ENCODE measurements at places on chromosomes 2 and 18. TPM values are rescaled to one million over a fixed set of nuclear protein-coding genes. Genes with fewer than 3 reads are reported as not detected.

DNA sequence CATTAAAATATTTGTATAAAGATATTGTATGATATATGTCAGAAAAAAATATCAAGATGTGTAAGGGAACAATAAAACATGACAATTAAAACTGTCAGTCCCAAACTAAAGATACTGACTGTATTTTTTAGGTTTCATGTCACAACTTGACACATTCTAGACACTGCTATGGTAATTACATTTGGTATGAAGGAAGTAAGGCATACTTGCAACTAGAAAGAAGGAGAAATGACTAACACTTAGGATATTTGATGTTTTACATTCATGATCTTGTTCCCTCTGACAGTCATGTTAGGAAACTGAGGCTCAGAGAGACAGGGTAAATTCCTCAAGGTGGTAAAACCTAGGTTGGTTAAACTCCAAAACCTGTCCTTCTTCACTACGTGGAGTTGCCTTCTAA is 68.3 kb downstream of the TMEFF2 start:
- no peak for DNase-seq

- DNase-seq = no peak
Measured at GRCh38 chr2:200406379-200406778, 99.9 kb downstream of the SPATS2L start.

SPDYA gene
- total RNA-seq = 0.87 TPM

GRCh38 chr18:63141778-63142176 is 177.8 kb downstream of the BCL2 start:
- DNase-seq = no peak

- DNase-seq = no peak
Measured at GRCh38 chr2:219175486-219175885, 1.2 kb downstream of the CNPPD1 start.

- DNase-seq = no peak
Measured at GRCh38 chr2:107358362-107358761, 468.3 kb upstream of the RGPD4 start.

TPGS2 gene
- total RNA-seq = 98.7 TPM

LIMS2 gene
- 8.9 TPM for total RNA-seq

DNA sequence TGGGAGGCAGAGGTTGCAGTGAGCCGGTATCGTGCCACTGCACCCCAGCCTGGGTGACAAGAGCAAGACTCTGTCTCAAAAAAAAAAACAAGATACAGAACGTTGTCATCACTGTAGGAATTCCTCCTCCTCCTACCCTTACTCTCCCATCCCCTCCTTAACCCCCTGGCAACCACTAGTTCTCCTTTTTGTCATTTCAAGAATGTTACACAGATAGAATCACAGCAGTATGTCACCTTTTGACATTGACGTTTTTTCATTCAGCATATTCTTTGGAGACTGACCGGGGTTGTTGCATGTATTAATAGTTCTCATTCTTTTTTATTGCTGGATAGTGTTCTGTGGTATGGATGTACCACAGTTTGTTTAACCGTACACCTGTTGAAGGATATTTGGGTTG is 32.4 kb downstream of the TTLL4 start:
- DNase-seq = no peak

DNA sequence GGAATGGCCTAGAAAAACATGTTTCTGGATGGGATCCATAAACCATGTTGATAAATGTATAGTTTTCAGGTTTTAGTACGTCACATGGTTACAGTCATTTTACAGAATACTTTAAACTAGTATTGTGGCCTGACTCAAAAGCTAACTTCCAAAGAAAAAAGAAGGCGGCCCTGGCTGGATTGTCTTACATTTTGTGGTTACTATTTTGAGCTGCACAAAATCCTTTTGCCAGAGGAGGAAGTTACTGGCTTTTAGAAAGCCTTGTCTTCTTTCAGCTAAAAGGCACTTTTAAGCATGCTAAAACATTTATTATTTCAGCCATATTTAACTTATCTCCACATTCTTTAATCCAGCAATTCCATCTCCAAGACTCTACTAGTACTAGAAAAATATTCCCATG is 227.9 kb downstream of the CDH2 start:
- no peak for DNase-seq

- DNase-seq = no peak
Measured at GRCh38 chr2:127415593-127416505, 2.4 kb upstream of the PROC start.

STAT4 gene
- 0.05 TPM for total RNA-seq

DNA sequence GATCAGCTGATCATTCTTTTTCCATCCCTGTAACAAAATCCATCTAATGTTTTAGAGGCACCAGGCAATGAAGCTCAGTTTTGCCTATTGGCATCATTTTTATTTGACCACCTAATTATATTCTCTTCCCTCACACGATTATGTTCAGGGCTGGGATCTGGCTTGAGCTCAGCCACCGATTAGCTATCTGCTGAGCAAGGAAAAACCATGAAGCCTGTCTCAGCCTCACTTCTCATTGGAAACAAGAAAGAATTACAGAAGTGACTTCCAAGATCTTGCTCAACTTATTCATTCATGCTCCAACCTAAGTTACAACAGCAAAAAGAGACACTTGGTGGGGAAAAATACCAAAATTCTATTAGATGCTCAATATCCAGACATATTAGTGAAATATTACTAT is 139.0 kb upstream of the SH3BP4 start:
- DNase-seq = no peak

GRCh38 chr2:27085673-27086089 is 891 bp upstream of the KHK start:
- peak; percentile 42 for DNase-seq

DSC3 gene
- total RNA-seq = 0.23 TPM

GATA6 gene
- 0.51 TPM for total RNA-seq

GRCh38 chr18:62717925-62718800 is 2.8 kb downstream of the PHLPP1 start:
- DNase-seq = no peak

KCNE4 gene
- 0.21 TPM for total RNA-seq

DNA sequence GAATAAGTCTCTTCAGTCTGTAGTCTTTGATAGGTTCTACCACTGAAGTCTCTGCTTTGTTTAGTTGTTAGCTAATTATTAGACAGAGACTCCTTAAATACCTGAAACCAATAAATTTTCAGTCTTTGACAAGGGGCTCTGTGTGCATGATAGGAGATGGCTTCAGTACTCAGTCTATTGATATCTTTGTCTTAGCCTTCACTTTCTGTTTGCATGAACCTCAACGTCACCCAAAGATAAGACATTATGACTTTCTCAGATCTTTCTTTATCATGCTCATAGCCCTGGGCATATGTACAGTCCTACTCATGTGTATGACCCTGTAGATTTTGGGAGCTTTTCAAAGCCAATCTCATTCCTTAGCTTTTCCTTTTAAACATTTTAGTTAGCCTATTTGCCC is 183.5 kb upstream of the GCFC2 start:
- DNase-seq = no peak

- no peak for DNase-seq
Measured at GRCh38 chr2:226487573-226487972, 312.0 kb downstream of the IRS1 start.

DNA sequence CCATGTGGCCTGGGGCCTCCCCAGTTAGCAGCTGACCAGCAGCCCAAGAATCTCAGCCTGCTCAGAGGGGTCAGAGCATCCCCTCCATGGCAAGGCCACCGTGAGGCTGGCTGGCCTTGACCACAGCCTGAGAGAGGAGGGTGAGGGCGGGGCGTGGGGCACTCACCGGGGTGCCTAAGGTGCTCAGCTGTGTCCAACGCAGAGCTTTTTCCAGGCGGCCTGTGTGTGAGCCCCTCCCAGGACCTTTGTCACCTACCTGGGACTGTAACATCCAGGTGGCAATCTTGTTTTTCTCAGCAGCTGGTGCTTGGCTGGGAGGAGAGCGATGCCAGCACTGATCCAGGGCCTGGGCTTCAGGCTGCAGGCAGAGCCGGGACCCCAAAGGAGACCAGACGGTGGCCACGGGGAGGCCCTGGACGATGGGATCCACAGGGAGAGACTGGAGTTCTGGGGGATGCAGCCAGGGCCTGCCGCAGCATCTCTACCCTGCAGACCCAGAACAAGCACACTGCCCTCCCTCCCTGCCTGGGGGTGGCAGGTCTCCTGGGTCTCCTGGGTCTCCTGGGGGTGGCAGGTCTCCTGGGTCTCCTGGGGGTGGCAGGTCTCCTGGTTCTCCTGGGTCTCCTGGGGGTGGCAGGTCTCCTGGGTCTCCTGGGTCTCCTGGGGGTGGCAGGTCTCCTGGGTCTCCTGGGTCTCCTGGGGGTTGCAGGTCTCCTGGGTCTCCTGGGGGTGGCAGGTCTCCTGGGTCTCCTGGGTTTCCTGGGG is 12.3 kb downstream of the SNED1 start:
- DNase-seq = no peak

- no peak for DNase-seq
Measured at GRCh38 chr18:73979742-73980141, 167.9 kb downstream of the FBXO15 start.

DNA sequence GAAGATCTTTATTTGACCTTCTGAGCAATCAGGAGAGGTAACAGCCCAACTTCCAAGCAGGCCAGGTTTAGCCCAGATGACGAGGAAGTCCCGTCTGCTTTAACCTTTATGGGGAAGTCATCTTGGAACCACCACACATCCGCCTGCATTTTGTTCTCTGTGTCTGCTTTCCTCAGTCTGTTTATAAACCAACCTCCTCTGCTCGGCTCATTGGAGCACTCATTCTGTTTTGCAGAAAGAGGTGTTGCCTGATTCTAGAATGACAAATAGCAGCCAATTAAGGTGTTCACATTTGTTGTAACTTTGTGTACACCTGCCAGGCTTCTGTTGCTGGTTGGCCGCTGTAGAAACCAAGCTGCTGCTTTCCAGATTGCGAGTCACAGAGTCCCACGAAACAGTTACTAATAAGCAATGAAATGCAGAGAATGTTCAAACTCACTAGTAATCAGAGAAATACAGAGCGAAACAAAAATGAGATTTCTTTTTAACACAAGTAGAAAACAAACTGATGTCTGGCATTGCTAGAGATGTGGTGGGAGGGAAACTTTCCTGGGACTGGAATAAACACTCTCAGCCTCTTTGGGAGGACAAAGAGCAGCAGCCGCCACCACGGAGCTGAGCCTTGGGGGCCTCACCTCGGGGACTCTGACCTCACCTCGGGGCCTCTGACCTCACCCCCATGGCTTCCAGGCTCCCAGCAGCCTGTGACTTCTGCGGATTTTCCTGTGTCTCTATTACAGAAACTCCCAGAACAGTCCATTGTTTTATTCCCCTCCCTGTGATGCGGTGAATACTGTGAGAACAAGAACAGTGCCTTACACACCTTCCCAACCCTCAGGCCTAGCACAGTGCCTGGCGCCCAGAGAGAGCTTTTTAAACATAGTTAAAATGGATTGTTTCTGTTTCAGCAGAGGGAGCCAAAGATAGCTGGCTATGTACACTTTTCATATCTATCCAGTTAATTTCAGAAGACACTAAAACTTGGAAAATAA is 64.0 kb downstream of the MBP start:
- no peak for DNase-seq

SPC25 gene
- total RNA-seq = 21.1 TPM

UGT1A4 gene
- total RNA-seq = not detected

Data from Panc1 (cell line).